Epithelial cell of proximal tubule (primary cell): ENCODE measurements at places on chromosomes 6 and 20. TPM values are rescaled to one million over a fixed set of nuclear protein-coding genes. Genes with fewer than 3 reads are reported as not detected.

Gene HCRTR2
- not detected in 2 replicates for total RNA-seq

Gene ULBP1
- total RNA-seq = 0.23 and 0.94 TPM in 2 replicates

Gene WFDC10B
- total RNA-seq = not detected in 2 replicates

Gene SLC22A2
- total RNA-seq = not detected in 2 replicates

Gene RBPJL
- not detected in 2 replicates for total RNA-seq

Gene CHMP4B
- 41.3 and 59.0 TPM in 2 replicates for total RNA-seq

Gene MAP7
- total RNA-seq = 12.9 and 16.1 TPM in 2 replicates
